ENCODE measurements at places on chromosomes 4 and X.
A peak's percentile ranks its signal among the peaks of the same experiment; 100 is the strongest.

- DNase-seq: no peak
Observed at GRCh38 chr4:100926039-100926717, 408.4 kb upstream of the EMCN start.

DNA sequence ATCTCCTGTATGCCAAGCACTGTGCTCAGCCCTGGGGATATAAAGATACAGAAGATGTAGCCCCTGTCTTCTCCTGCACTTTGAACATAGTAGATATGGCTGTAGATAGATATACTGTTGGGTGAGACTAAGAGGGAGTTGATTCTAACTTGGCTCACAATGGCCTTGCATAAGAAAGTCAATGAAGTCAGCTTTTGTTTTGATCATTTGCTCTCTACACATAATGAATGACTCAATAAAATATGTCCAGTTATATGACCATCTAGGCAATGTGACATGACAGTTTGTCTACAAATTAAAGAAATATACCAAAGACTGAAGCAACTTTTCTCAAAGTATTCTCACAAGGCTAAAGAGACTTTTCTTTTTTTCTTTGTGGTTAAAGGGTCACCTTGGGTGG is 147.6 kb upstream of the DIPK2B start:
- no peak for DNase-seq

GRCh38 chr4:114282937-114283336 is 303.5 kb upstream of the ARSJ start:
- no peak for DNase-seq

- DNase-seq: peak; percentile 33
Observed at GRCh38 chr4:10456595-10457254, 501 bp downstream of the ZNF518B start.

DNA sequence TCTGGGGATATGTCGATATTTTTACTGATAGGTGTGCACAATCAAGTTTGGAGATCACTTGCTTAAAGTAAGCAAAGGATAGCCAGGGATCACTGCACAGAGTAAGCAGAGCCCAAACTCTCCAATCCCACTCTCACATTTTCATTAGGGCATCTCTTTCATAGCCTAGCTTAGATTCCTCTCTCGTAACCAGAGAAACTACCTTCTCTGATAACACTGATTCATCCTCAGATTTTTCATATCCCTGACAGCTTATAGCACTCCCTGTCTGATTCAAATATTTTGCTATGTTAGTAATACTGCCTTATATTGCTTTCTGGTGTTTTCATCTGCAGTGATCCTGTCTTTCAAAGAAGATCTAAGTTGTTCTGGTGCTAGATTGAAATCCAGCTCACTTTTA is 123.7 kb downstream of the CBLL2 start:
- DNase-seq: no peak

DNA sequence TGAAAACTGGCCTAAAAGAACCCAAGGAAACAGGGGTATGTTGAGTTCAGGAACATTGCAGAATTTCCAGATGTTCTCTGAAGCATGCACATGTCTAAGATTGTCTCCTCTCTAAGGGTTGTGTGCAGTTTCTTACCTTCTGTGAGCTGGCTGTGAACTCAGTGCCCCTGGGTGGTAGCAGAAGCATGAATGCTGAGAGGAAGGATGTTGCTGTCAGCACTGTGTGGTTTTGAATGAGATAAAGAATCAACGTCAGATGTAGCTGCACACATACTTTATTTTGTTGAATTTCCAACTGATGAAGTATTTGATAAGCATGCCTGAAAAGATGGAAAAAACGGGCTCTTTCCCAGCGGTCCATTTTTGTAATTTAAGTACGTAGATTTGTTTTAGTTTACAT is 23.8 kb upstream of the CD38 start:
- no peak for DNase-seq

DNA sequence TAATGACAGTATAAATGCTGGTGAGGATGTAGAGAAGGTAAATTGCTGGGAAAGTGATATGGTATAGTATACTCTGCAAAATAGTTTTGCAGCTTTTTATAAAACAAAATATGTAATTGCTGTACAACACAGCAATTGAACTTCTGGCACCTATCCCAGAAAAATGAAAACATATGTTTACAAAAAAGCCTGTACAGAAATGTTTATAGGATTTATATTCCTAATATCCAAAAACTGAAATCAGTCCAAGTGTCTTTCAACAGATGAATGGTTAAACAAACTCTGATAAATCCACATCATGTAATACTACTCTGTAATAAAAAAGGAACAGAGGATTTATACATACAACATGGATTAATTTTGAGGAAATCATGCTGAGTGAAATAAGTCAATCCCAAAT is 198.4 kb upstream of the ACTRT1 start:
- DNase-seq: no peak

- no peak for DNase-seq
Observed at GRCh38 chrX:13937370-13938050, 92.2 kb downstream of the GEMIN8 start.

DNA sequence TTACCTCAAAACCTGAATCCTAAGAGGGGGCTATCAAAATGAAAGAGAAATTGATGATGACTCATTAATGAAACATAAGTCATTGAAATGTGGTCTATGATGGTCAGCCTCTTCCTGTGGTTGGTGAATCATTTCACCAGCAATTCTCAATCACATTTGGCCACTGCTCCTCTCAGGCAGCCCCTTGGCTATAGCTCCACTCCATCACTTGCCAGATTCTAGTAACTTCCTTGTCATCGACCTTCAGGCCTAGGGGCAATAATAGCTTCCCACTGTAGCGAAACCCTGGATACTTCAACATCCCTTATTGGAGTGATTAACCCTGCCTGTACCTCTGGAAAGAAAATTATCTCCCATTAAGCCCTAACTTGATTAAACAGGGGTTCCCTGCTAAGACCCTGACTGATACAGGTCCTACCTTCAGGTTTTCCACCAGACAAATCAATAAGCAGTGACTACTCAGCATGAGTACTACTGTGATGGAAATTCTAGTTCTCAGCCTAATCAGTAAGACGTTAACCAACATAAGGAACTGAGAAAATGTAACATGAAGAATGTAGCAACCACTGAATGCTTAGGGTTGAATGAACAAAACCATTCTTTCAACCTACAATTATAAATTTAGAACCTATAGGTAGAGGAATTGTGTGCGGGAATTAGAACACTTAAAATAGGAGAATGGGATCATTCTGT is 30.4 kb downstream of the ADH7 start:
- no peak for DNase-seq

GRCh38 chr4:26840786-26841185 is 19.9 kb upstream of the STIM2 start:
- no peak for DNase-seq

- DNase-seq: no peak
Observed at GRCh38 chr4:11700751-11701226, 272.1 kb upstream of the HS3ST1 start.

DNA sequence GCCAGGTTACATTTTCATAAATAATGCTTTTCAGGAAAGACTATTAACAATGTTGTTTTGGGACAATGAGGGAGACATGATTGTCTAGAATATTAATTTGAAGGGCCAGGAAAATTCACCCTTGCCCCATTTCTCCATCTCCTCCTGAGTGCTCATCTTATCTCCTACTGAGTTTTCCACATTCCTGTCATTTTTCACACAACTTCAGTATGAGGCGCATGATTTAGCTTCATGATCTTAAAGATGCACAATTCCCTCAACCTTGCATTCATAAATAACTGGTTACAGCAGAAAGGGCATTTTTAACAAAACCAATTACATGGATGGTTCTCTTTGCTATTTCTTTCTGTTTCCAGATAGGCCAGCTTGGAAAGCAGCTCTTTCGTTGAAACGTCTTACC is 1699.2 kb upstream of the IGFBP7 start:
- no peak for DNase-seq

- DNase-seq: no peak
Observed at GRCh38 chrX:132909643-132910042, 48.8 kb downstream of the HS6ST2 start.

DNA sequence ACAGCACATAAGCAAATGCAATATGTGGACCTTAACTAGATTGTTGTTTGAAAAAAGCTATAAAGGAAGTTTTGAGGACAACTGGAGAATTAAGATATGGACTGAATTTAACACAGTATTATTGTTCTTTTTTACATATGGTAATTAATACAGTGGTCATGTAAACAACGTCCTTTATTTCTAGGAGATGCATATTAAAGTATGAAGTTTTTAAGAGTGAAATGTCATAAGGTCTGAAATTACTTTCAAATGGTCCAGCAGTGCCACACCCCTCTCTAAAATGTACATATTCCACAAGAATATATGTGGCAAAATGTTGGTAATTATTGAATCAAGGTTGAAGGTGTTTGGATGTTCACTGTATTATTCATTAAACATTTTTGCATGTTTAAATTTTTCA is 40.9 kb downstream of the WDFY3 start:
- no peak for DNase-seq

GRCh38 chr4:26061248-26061986 is 147.4 kb downstream of the SMIM20 start:
- DNase-seq: no peak

DNA sequence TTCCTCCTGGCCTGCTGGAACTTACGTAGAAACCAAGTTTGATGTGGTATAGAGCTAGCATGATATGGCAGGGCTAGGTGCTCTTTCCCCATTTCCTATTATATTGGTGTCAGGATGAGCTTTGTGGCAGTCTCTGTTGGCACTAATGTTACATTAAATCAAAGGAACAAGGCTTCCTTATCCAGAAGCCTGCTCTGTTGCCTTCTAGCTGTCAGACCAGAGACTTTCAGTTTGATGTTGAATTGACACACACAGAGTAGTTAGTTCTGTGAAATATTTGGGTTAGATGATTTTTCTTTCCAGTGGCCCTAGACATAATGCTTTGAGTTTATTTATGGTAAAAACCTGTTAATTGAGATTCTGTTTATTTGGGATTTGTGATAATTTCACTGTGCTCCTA is 10.0 kb downstream of the CNKSR2 start:
- no peak for DNase-seq

GRCh38 chr4:5979981-5980380 is 38.2 kb downstream of the C4orf50 start:
- DNase-seq: no peak

DNA sequence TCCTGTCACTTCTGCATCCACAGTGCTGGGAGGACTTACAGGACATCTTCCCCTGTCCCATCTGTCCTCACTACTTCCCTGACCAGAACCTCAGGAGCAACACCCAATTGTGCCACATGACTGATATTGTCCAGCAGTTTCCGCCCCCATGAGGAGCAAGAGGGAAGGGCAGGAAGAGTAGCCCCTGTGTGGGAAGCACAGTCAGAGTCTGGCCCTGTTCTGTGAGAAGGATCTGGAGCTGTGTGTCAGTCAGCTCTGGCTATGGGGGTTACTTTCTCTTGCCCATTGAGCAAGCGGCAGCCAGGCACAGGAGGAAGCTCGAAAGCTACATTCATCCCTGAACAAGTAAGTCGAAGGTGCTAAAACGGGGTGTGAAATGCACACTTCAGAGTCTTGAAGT is 14.8 kb upstream of the TRIM60 start:
- no peak for DNase-seq

DNA sequence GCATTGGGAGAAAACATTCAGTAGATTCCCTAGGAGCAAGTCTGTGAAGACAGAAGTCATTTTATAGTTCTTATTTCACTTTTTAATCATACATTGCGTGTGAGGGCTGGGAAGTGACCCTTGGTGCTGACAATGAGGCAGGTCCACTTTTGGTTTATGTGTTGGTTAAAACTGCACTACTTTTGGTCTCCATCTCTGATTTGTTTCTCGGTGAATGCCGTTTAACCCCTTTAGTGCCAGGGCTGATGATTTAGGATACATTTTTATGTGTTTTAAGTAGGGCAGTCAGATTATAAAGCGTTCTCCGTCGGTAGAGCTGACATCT is 110.4 kb downstream of the AFF1 start:
- DNase-seq: no peak

DNA sequence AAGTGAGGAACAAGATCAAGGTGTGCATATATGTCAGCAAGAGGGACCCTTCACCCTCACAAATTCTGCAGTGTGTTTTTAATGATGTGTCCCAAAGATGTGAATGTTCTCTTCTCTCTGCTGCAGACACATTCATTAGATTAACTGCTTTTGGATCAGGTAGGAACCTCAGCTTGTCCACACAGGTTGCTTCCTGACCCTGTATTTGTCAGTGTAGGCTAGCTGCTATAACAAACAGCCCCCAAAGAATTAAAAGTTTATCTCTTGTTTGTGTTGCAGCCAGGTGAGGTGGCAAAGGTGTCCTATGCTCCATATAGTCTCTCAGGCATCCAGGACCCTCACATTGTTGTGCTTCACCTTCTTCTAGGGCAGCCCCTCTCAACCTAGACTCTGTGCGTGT is 17.8 kb downstream of the XG start:
- no peak for DNase-seq

DNA sequence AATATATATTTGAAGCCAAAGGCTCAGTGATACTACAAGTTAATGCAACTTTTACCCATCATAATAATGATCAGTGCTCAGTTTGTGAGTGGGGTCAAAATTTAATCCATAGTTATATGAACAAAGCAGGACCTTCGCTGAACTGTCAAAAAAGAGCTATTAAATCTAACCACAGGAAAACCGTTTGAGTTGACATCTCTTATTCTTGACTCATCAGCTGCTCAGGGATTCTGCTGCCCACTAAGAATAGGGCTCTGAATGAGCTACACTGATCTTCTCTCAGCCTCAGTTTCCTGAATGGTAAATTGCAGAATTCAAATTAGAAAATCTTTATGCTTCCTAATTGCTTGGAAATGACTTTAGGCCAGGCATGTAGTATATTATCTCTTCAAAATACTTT is 44.9 kb upstream of the NAP1L5 start:
- DNase-seq: no peak

- no peak for DNase-seq
Observed at GRCh38 chr4:185190306-185190856, 13.4 kb downstream of the CFAP97 start.

GRCh38 chr4:127623797-127624083 is 9.0 kb upstream of the INTU start:
- DNase-seq: no peak

- DNase-seq: no peak
Observed at GRCh38 chr4:183165376-183165775, 66.3 kb downstream of the WWC2 start.

DNA sequence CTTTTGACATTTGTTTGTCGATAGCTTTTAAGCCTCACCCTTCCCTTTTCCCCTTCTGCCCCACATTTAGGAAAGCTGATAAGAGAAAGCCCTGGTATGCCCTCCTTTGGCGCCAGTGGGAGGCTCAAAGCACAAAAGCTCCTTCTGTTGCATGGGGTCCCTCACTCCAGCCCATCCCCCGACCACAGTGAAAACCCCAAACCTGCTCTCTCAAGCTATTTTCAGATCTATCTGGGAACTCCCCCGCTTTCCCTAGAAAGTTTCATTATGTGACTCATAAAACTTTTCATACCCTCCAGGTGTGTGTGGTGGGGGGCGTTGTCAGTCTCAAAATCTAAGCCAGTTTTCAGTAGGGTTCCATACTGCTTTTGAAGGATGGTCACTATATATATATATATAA is 259.0 kb upstream of the PCDH7 start:
- no peak for DNase-seq

Data from prostate gland (tissue), 2 donors.